ENCODE measurements at places on chromosomes 12 and 14.
A peak's percentile ranks its signal among the peaks of the same experiment; 100 is the strongest.

GRCh38 chr14:37251775-37252174, 54.0 kb downstream of the MIPOL1 start:
- no peak for DNase-seq

DNA sequence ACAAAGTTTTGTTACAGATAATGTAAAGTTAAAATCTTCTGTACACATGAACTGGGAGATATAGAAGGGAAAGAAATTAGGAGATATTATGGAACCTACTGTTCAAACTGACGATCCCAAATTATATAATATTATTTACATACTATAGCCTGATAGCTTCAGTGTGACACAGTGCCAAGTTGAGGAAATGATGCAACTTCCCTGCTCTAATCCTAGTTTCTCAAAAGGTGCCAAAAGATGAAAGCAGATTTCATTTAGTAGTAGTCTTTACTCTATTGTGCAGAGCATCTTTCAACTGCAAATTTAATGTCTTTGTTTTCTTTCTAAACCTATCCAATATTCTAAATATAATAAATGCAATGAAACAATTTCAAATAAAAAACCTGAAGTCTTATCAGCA, 46.9 kb downstream of the COCH start:
- DNase-seq = no peak

GRCh38 chr12:123036466-123037285, 56.2 kb downstream of the ARL6IP4 start:
- no peak for DNase-seq

- DNase-seq = no peak
Observed at GRCh38 chr12:23950775-23951451, 1.4 kb upstream of the SOX5 start.

DNA sequence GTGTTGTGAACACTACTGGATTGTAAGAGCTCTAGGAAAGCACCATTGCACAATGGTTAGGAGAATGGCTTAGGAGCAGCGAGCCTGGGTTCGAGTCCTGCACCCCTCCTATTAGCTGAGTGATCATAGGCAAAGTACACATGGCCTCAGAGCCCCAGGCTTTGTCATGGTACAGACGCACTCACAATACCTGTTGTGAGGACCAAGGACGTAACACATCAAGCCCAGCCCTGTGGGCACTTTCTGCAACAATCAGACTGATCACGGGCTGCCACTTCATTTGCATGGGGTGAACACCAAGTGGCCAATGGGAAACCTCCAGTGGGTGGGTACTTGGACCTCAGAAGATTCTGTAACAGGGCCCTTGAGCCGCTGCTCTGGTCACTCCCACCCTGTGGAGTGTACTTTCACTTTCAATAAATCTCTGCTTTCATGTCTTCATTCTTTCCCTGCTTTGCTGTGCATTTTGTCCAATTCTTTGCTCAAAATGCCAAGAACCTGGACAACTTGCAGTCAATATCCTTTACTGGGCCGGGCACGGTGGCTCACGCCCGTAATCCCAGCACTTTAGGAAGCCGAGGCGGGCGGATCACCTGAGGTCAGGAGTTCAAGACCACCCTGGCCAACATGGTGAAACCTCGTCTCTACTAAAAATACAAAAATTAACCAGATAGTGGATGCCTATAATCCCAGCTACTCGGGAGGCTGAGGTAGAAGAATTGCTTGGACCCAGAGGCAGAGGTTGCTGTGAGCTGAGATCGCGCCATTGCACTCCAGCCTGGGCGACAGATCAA, 28.2 kb downstream of the GLRX5 start:
- DNase-seq = no peak

- no peak for DNase-seq
Observed at GRCh38 chr12:48917857-48918537, 7.3 kb downstream of the FKBP11 start.

- DNase-seq = no peak
Observed at GRCh38 chr12:9718968-9719367, 13.9 kb downstream of the CLECL1 start.

GRCh38 chr14:96261053-96261452, 5.0 kb downstream of the BDKRB1 start:
- DNase-seq = no peak

GRCh38 chr14:50364792-50365191, 31.9 kb downstream of the CDKL1 start:
- no peak for DNase-seq

GRCh38 chr14:49483268-49483667, 102.9 kb downstream of the RPS29 start:
- no peak for DNase-seq

GRCh38 chr12:89893972-89894706, 185.5 kb upstream of the ATP2B1 start:
- DNase-seq = no peak

GRCh38 chr14:26621807-26622560, 24.2 kb upstream of the NOVA1 start:
- DNase-seq = no peak

GRCh38 chr14:19800282-19801117, 3.1 kb upstream of the OR4N2 start:
- DNase-seq = no peak

- DNase-seq = no peak
Observed at GRCh38 chr12:5139751-5140150, 96.1 kb downstream of the KCNA5 start.

DNA sequence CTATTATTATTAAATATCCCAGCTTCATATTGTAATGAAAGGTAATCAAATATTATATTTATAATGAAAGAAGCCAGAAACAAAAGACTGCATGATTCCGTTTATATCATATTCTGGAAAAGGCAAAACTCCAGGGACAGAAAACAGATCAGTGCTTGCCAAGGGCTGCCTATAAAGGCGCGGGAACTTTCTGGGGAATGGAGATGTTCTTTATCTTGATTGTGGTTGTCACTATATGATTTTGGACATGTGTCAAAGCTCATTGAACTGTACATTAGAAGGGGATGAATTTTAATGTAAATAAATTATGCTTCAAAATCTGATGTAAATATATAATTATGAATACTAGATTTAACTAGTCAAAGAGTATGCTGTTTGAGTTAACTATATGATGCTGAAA, 115.4 kb upstream of the KRAS start:
- no peak for DNase-seq

GRCh38 chr12:91630596-91631293, 448.1 kb upstream of the DCN start:
- DNase-seq = no peak

DNA sequence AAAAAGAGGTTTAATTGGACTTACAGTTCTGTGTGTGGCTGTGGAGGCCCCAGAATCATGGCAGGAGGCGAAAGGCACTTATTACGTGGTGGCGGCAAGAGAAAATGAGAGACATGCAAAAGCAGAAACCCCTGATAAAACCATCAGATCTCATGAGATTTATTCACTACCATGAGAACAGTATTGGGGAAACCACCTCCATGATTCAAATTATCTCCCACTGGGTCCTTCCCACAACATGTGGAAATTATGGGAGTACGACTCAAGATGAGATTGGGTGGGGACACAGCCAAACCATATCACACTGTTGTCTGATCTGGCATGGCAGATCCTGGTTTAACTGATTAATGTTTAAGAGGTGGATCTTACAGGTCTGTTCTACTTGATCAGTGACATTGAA, 5.6 kb downstream of the DDX47 start:
- DNase-seq = no peak

DNA sequence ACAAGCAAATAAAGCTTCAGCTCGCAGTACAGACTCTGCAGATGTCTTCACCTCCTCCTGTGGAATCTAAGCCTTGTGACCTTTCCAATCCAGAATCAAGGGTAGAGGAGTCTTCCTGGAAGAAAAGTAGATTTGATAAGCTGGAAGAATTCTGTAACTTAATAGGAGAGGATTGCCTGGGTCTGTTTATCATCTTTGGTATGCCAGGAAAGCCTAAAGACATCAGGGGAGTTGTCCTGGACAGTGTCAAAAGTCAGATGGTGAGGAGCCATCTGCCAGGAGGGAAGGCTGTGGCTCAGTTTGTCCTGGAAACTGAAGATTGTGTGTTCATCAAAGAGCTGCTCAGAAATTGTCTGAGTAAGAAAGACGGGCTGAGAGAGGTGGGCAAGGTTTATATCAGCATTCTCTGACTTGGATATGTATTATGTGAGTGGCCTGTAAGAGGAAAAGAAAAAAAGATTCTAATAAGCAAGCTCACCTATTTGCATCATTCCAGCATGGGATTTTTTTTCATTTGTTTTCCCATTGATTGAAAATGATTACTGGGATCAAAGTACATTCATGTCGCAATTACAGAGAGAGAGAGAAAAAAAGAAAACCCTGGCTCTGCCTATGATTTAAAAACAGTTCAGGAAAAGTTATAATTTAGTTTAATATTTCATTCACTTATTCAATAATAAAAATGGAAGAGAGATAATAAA, 767 bp downstream of the REP15 start:
- DNase-seq = no peak

GRCh38 chr12:58720421-58720820, 199.9 kb downstream of the LRIG3 start:
- DNase-seq = no peak

- DNase-seq = no peak
Observed at GRCh38 chr12:129941618-129942017, 37.8 kb upstream of the TMEM132D start.

- no peak for DNase-seq
Observed at GRCh38 chr12:62050785-62051184, 209.4 kb upstream of the USP15 start.

DNA sequence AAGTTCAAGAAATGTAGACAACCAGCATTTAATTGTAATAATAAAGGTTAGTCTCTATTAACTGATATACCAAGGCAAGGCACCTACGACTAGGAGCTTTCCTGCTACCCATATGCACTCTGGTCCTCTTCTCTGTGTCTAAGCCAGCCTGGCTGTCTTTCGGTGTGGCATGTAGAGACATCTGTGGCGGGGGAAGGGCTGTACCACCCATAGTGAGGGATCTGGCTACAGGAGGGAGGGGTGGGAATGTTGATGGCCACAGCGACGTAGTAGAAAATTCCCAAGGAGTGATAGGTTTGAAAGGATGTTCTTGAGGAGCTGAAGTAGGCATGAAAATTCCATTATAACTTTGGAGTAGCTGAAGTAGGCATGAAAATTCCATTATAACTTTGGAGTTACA, 344.2 kb downstream of the ATP23 start:
- no peak for DNase-seq

DNA sequence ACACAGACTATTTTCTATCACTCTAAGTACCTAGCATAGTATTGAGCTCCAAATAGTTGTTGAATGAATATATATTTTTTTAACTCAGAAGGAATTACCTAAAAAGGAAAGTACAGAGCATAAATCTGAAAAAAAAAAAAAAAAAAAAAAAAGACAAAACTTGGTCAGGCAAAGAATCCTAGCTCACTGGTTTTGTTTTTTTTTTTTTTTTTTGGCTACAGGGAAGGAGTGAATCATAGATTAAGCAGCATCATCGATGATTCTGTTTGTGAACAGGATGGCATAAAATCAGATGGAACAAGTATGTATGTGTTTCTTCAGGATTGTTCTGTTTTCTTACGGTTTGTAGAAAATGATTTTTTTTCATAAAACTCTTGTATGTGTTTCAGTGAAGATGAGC, 66.1 kb upstream of the BCAT1 start:
- no peak for DNase-seq

DNA sequence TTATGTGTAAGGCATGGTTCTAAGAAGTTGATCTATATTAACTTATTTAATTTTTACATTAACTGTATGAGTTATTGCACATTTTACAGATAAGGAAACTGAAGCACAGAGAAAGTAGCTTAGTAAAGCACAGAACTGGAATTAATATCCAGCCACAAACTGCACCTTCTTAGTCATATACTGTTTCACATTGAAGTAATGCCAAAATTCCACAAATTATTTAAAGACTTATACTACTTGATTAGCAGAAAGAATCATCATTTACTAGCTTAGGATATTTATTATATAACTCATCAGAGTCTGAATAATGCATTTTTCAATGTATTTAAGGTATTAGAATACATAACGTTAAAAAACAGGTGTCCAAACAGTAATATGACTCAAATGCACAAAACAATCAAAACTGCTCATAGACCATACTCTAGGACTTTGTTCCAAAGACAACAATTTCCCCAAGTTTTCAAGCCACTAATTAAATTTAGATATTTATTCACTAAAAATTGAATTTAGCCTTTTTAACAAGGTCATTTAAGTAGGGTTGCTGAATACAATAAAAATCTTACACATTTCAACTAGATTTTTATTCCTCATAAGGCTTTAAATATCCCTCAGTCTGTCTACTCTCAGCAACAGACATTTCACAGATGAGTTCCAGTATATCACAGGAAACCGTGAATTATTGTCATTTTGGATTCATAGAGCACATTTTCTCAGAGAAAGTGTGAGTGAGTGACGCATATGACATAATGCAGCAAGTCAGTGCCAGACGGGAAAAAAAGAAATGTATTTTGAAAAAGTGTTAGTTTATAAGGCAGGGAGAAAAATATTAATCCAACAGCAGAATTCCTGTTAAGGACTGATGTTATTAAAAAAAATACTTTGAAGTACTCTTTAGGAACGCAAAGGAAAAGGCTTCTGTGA, 782.5 kb downstream of the TMTC2 start:
- no peak for DNase-seq

GRCh38 chr14:38207377-38207735, 348 bp upstream of the SSTR1 start:
- no peak for DNase-seq

GRCh38 chr14:34781242-34781641, 66.8 kb upstream of the CFL2 start:
- peak; percentile 25 for DNase-seq

DNA sequence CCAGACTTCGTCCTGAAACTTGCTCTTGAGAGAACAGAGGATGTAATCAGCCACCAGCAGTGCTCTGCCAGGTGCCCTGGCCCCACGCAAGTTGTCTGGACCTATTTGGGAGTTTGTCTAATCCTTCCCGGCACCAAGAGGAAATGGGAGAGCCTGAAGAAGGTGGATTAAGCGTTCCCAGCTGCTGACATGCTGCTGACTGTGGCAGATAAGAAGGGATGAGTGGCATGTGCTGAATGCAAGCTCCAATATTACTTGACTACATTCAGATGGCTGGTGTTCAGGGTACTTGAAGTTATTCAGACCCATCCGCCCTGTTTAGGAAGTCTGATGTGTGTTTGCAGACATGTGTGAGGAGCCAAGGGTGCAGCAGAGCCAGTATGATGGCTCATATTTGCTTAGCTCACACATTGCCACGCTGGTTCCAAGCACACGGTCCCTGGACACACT, 440.6 kb upstream of the CCDC196 start:
- DNase-seq = no peak

- DNase-seq = no peak
Observed at GRCh38 chr12:52222692-52223091, 10.4 kb upstream of the KRT7 start.

DNA sequence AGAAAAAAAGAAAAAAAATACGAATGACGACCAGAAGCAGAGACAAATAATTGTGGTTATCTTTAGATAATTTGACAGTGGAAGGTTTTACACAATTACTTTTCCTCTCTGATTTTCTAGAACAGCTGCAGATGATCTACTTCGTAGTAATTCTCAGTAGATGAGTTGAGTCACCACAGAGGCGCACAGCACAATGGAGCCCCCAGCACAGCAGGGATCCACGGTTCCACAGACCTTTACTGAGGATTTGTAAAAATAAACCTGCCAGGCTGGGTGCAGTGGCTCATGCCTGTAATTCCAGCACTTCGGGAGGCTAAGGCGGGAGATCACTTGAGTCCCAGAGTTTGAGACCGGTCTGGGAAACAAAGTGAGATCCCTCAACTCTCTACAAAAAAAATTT, 29.3 kb downstream of the AMN start:
- DNase-seq = no peak

Data from GM04504 (cell line).